ENCODE measurements at places on chromosomes 2 and 18.

DNA sequence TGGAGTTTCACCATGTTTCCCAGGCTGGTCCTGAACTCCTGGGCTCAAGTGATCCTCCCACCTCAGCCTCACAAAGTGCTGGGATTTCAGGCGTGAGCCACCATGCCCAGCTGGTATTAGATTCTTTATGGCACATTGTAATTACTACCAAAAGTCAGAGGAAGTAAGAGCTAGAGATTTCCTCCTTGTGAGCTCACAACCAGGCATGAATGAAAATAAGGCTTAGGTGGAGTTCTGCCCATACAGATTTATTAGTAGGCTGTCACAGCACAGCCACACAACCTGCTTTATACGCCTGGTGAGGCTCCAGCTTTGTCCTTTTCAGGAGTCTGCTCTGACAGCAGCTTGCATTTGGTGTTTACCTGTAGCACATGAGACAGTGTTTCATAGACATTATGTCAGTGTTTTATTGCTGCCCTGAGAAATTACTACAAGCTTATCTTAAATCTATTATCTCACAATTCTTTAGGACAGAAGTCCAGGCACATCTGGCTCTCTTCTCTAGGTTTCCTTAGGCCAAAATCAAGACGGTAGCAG is 156.6 kb downstream of the TANC1 start:
- no peak for DNase-seq

DNA sequence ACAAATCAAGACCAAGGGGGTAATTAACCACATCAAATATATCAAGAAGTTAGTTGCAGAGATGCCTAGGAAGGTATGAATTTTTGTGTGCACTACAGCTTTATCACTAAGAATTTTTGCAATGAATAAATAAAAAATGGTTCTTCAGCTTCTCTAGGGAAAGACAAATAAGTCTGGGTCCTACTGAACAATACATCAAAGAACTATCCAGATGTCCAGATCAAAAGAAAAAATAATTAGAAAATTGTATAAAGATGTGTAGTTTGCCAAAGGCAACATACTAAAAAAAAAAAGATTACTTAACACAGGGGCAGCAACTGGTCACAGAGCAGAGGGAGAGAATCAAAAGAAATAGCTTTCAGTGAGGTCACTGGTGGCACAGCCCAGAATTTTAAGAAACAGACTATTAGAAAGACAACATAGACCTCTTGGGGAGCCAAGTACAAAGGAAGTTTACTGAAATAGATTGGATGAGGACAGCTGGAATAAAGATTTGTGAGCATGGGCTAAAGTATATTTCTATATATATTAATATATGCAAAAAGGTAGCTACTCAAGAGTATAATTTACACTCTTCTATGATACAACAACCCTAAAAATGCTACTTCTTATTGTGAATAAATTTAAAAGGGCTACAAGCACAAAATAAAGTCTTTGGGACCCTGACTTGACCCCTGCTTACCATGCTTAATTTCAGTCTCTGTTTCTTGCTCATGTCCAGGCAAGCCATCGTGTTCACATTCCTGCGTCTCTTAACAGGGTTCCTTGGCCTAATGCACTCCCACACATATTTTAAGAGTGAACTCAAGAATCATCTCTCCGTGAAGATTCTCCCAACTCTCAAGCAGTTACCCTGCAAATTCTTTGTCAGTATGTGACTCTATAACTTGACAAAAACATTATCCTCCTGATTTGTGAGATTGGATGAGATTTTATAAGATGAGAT is 99.0 kb upstream of the GRB14 start:
- DNase-seq, result no peak

DNA sequence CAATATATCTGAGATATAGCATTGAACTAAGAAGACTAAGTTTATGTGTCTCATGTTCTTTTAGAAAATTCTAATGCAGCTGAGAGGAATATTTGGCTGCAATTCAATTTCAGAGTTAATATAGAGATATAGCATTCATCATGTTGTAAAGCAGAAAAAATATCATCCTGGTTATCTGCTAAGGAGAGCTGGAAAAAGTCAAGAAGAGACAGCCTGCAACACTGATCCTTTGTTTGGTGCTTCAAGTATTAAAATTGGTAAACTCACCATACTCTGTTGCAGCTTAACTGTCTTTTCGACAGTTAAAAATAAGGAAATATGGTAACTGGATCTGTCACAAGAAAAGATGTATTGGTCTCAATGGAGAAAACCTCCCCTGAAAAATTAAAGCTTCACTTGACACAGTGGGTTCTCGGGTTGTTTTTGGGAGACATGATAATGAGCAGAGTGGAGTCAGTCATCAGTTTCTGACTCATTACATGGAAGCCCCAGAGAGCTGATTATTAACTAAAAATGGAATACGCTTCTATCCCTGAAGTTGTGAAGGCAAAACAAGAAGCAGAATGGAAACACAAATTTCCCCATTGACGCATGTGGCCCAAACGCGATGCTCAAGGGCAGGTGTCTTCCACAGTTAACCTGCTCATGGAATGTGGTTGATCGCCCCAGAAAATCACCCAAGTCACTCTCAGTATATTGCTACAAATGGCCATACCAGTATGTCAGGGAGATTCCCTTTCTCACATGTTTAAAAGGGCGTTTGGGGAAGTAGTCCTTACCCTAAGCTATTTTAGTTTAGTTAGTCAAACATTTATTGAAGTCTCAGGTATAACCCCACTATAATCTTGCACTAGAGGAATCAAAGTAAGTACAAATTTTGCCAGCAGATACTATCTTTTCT is 8.2 kb downstream of the BCL2 start:
- DNase-seq, result no peak

GRCh38 chr2:80489717-80490116 is 185.2 kb upstream of the LRRTM1 start:
- DNase-seq, result no peak

DNA sequence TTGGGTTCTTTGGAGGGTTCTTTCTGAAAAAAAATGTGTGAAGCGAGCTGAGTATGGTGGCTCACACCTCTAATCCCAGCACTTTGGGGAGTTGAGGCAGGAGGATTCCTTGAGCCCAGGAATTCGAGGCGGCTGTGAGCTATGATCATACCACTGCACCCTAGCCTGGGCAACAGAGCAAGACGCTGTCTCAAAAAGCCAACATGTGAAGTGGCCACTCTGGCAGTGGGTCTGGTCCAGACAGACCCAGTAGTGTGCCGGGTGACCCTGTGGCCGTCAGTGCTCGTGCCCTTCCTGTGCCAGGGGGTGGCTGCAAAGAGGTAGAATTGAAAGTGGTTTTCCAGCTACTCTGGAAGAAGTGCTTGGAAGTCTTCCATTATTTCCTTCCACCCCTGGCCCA is 11.6 kb downstream of the KLF11 start:
- no peak for DNase-seq

DNA sequence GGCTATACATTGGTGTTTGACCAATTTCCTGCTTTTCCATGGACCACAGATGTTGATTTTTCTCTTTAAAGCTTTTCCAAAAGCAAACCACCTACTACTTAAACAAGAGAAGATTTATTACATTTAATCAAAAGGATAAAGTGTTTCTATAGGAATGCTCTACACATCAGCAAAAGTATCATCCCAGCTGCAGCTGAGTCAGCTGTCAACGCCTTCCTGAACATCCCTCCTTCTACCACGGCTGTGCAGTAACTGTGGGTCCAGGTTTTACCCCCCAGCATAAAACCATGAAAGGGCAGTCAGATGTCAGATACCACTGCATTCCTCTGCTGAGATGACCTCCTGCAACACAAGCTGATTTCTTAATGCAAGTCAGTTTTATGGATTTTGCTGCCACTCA is 524.5 kb upstream of the MEX3C start:
- DNase-seq, result no peak

GRCh38 chr2:201261471-201261870 is 1.1 kb downstream of the CASP8 start:
- DNase-seq, result no peak
